Iris pigment epithelial cell (primary cell): ENCODE measurements at places on chromosomes 13 and 19.

DNA sequence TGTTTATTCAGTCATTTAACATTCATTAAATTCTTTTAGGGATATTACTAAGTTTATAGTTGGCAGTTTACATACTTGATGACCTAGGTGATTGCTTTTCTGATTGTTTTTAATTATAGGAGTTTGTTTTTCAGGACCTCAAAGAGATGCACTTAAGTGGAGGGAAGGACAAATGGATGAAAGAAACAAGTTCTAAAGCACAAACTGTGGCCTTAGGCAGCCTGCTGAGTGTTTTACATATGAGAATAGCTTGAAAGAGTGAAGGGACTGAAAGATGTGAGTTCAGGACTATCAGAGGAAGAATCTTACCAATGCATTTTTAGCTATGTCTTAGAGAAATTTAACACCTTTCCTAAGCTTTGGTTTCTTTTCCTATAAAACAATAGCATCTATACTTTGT is 402.6 kb downstream of the KLF12 start:
- DNase-seq, result no peak

GRCh38 chr19:50911206-50912101 is at the start of gene KLK4:
Gene KLK4 (minus strand): TSS chr19:50911395. CDS start chr19:50910738, 657 bp downstream.
- no peak for DNase-seq

- DNase-seq, result no peak
These were observed 8.3 kb downstream of the TMEM143 start for GRCh38 chr19:48355365-48355954.

DNA sequence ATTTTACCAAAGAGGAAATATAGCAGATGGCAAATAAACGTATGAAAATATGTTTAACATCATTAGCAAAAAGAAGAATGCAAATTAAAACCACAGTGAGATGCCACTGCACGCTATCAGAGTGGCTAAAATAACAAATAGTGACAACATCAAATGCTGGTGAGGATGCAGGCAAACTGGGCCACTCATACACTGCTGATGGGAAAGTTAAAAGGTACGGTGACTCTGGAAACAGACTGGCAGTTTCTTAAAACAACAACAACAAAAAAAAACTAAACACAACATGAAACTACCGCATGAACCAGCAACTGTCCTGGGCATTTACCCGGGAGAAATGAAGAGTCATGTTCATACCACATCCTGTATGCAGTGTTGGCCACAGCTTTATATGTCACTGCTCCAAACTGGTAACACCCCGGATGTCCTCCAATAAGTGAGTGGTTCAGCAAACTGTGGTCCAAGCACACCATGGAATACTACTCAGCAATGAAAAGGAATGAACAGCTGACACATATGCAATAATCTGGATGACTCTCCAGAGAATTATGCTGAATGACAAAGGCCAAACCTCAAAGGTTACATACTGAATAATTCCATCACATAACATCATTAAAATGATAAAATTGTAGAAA is 22.3 kb downstream of the EPS15L1 start:
- DNase-seq, result peak; percentile 66

DNA sequence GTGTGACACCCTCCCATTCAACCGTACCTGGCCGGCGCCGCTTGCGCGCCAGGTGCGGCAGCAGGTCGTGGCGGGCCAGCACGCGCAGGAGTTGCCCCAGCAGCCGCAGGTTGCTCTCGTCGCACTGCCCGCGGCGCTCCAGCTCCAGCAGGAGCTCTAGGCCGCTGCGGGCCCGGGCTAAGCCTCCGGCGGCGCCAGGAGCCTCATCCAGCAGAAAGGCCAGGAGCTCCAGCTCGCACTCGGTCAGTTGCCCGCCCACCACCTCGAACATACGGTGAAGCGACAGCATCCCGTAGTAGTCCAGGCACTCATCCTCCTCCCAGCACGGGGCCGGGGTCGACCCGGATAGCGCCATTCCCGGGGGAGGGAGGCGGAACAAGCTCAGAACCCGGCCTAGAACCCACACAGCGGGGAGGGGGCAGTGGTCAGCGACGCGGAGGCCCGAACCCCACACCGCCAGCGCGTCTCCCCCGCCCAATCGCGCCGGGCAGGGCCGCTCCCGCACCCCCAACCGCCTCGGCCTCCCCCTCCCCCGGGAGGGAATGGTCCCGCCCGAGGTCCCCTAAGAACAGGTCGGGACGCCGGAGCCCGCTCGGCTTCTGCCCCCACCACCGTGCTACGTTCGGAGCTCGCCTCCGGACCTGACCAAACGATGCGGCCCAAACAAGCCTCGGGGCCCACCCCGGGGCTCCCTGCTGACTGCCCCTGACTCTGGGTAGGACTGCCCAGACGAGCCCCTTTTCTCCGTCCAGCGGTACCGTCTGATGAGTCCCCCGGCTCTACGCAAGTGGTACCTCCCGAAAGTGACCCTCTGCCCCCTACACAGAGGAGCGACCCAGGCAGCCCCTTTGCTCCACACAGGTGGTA is 591 bp downstream of the DEDD2 start:
- DNase-seq, result peak; percentile 41
